ENCODE measurements at places on chromosomes 11 and 22. TPM values are rescaled to one million over a fixed set of nuclear protein-coding genes. Genes with fewer than 3 reads are reported as not detected.

The OR4A16 gene
- not detected for total RNA-seq

The DERL3 gene
- total RNA-seq, result 0.52 TPM

The TSKU gene
- total RNA-seq, result 152 TPM

The NPAS4 gene
- not detected for total RNA-seq

The UBQLNL gene
- not detected for total RNA-seq

The CREB3L1 gene
- total RNA-seq, result 3.8 TPM

The WNT11 gene
- 1.7 TPM for total RNA-seq

The OR10D3 gene
- total RNA-seq, result not detected

The OR2AG2 gene
- not detected for total RNA-seq

The MLC1 gene
- total RNA-seq, result not detected

The VSIG10L2 gene
- not detected for total RNA-seq

The IRF7 gene
- 6.0 TPM for total RNA-seq

The OR52I2 gene
- not detected for total RNA-seq

The CLCF1 gene
- total RNA-seq, result 42.2 TPM

The YPEL1 gene
- 0.31 TPM for total RNA-seq

The SLC17A6 gene
- not detected for total RNA-seq

The NNMT gene
- total RNA-seq, result 332 TPM

The USP2 gene
- total RNA-seq, result 0.95 TPM

The FXYD6 gene
- 0.19 TPM for total RNA-seq

The WNT7B gene
- 68.5 TPM for total RNA-seq

The FGF4 gene
- not detected for total RNA-seq

The MUC6 gene
- total RNA-seq, result 0.01 TPM

The MRGPRG gene
- total RNA-seq, result not detected

The KCNJ4 gene
- total RNA-seq, result 0.35 TPM

The OR8D1 gene
- total RNA-seq, result not detected

The ISX gene
- not detected for total RNA-seq

The TMA7B gene
- total RNA-seq, result not detected

The ANKK1 gene
- not detected for total RNA-seq

The SLC5A1 gene
- not detected for total RNA-seq

The GP1BB gene
- 1.5 TPM for total RNA-seq

The GALNT18 gene
- 23.6 TPM for total RNA-seq

The PRCP gene
- 52.4 TPM for total RNA-seq

The KIF18A gene
- 12.9 TPM for total RNA-seq

The DEPDC7 gene
- total RNA-seq, result 8.2 TPM

The TESMIN gene
- 6.7 TPM for total RNA-seq

The MAPK8IP2 gene
- 3.7 TPM for total RNA-seq

The SYT8 gene
- total RNA-seq, result 0.26 TPM
